ENCODE measurements at places on chromosomes 2 and 18.

GRCh38 chr2:62669180-62669579 lies 36.3 kb upstream of the EHBP1 start:
- DNase-seq = no peak

DNA sequence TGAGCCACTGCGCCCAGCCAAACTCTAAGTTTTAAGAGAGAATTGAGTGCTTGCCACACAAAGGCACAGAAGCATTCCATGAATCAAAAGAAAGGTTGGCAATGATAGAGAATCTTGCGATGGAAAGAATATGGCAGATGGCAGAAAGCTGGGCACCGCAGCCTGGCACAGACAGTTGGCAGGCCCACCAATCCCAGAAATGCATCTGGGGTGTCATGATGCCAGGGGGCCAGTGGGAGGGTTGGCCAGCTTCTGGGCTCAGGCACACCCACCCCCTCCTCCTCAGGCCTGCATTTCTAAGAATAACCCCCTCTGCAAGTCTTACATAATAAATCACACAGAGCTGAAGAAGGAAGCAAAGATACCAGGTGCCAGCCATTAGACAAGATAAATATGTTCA lies 19.6 kb downstream of the ZNF2 start:
- no peak for DNase-seq

DNA sequence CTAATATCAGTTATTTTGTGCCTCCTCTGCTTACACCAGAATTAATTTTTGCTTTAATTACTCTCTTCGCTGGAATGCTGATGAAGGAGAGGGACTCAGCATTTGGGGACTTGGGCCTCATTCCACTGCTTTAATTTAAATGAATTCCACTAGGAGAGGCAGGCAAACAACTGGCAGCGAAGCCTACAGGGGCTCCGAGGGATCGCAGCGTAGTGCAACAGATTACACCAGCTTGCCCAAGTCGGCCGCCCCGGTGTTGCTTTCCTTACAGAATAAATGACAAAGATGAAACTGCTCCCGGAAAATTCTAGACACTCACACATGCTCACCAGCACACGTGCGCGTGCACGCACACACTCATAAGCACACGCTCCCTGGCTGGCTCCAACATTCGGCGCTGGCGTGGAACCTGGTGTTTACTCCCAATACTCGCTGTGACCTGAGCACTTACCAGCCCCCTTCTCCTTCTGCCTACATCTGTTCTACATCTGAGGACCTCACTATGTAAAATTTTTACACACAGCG lies 175.4 kb downstream of the ZNF521 start:
- no peak for DNase-seq

DNA sequence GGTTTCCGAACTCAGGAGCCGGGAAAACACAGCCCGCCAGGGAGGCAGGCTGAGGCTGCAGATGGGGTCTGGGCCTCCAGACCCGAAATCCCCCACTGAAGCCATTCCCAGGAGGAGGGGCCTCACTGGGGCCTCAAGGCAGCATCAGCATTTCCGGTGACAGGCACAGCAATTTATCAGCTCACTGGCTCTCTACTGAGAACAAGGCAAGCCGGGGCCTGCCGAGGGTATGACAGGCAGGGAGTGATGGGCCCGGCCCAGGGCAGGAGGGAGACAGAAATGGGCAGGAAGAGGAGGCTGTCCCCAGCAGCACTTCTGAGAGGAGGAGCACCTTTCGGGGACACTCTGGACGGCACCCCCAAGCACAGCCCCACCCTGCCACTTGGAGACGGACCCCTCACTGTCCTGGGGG lies 12.5 kb downstream of the SDC1 start:
- no peak for DNase-seq

- DNase-seq = no peak
Measured at GRCh38 chr18:77177009-77177408, 44.4 kb upstream of the MBP start.

DNA sequence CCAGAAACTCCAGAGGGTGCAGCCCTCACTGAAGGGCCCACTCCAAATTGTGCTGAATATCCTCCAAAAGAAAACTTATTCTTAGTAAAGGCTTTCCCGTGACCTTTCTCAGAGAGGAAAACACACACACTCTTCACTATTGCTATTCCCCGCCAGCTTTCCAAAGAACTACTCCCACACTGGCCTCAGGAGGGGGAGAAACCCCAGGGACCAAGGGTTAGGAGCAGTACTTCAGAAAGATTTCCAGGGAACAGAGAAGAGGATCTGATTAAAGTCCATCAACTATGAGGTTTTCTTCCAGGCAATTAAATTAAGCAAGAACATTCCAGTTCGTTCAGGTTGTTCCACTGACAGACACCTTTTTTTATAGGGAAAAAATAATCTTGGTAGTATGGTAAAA lies 150.2 kb downstream of the TTC32 start:
- no peak for DNase-seq

GRCh38 chr2:101076581-101076980 lies 74.5 kb downstream of the RPL31 start:
- DNase-seq = no peak

- no peak for DNase-seq
Measured at GRCh38 chr2:126699018-126699417, 43.1 kb downstream of the GYPC start.

DNA sequence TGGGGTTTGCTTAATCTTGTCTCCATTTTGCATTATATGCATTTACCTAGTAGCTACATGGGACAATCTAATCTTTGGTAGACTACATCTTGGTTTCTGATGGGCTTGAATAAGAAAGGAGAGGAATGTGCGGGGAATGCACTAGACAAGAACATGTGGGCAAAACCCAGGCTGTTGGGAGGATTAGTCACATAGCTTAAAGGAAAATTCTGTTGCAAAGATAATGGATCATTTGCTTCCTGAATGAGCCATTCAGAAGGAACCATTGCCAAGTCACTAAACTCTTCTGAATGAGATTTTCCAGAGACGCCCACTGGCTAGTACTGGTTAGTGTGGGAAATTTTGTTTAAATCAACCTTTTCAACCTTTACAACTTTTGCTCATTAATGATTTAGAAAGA lies 84.8 kb downstream of the OSBPL6 start:
- no peak for DNase-seq

GRCh38 chr18:42028247-42028832 lies 73.3 kb downstream of the PIK3C3 start:
- peak; percentile 45 for DNase-seq

- DNase-seq = no peak
Measured at GRCh38 chr2:20148923-20149702, 75.8 kb downstream of the SDC1 start.

GRCh38 chr2:36562973-36563532 lies 34.9 kb downstream of the FEZ2 start:
- peak; percentile 14 for DNase-seq

DNA sequence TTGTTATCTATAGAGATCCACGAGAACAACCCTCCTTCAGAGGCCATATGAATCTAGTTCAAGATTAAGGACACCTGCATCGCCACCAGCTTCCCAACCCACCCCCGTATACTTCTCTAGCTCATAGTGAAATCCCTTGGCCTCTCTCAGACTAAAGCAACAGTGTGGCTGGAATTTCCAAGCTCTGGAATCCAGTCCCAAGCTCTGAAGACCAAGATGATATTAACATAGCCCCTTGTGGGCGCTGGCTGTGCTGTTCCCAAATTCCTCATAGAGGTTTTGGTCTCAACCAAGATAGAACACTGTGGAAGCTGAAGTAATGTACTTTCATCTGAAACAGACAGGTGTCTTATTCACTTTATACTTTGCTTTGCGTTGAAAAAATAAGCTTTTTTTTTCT lies 139.6 kb downstream of the MAP2 start:
- no peak for DNase-seq

GRCh38 chr2:64213532-64214275 lies 69.5 kb upstream of the PELI1 start:
- peak; percentile 64 for DNase-seq

GRCh38 chr2:72089537-72089936 lies 58.1 kb downstream of the CYP26B1 start:
- DNase-seq = no peak

- DNase-seq = no peak
Measured at GRCh38 chr2:99488539-99489062, 1.2 kb downstream of the REV1 start.

DNA sequence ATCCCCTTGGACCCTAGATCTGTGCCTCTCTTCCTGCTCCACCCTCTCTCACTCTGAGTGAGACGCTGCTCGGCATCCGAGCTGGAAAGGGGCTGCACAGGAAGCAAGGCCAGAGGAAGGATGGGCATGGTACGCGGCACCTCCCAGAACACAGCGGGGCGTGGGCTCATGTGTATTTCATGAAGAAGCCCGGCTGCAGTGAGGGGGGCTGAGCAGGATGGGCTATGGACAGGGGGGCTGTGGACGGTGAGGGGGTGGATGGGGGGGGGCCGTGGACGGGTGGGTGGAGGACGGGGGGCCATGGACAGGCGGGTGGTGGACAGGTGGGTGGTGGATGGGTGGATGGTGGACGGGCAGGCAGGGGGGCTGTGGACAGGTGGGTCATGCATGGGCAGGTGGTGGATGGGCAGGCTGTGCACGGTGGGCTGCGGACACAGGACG lies 28.5 kb downstream of the SLC66A2 start:
- DNase-seq = no peak

DNA sequence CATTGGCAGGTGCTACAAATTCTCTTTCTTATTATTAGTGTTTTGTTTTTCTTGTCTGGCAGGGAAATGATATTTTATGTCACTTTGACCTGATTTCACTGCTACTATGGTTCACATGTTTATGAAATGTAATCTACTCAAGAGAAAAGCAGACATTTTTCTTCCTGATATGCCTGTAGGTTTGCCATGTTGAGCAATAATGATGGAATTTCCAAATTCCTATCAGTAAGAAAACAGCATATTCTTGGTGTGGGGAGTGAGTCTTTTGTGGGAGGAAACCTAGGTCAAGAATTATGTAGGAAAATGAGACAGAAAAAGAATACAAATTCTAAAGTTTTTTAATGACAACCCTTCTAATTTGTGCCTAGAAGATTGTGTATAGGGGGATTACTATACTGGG lies 356.4 kb downstream of the SLC4A3 start:
- no peak for DNase-seq
